ENCODE measurements at places on chromosomes 1 and 21.

- peak; percentile 68 for DNase-seq
These were observed 10.5 kb upstream of the SPEN start for GRCh38 chr1:15836772-15837669.

DNA sequence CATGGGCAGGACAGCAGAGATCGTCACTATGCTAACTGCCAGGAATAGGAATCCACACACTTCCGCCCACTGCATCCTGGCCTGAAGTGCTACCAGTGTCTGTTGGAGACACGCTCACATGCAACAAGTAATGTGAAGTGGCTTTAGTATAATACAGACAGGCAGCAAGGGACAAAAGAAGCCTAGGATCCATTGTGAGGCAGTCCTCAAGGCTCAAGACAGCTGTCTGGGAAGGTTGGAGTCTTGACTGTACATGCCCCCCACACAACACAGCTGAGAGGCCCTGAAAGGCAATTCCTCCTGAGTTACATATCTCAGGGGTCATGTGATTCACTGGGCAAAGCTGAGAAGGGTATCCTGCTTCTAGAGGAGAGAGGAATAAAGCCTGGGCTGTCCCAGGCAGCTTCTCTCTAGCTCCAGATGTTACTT is 39.9 kb upstream of the CD1D start:
- DNase-seq = no peak

DNA sequence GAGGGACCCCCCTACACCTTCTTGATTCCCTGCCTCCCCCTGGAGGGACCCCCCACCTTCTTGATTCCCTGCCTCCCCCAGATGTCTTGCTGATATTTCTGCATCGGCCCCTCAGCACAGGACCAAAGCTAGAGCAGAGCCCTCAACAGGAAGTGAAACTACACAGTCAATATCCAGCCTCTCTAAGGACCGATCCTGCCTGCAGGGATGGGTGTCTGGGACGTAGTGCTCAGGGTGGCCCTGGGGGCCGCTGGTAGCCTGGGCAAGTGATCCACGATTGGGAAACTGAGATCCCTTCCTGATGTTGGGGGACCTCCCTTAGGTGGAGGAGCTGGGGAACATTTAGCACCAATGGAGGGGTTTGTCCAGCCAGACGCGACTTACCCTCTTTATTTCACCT is 3.9 kb upstream of the LEFTY2 start:
- no peak for DNase-seq

GRCh38 chr1:246318036-246318359 is 189.1 kb downstream of the SMYD3 start:
- DNase-seq = no peak

GRCh38 chr1:212819726-212820125 is 27.7 kb downstream of the SPATA45 start:
- no peak for DNase-seq

GRCh38 chr21:21025742-21026141 is 27.5 kb downstream of the NCAM2 start:
- no peak for DNase-seq

- no peak for DNase-seq
These were observed 8.5 kb upstream of the CTRC start for GRCh38 chr1:15429701-15430149.

GRCh38 chr1:178579562-178579961 is 66.7 kb downstream of the TEX35 start:
- no peak for DNase-seq

GRCh38 chr1:244046907-244047611 is 4.0 kb upstream of the ZBTB18 start:
- peak; percentile 57 for DNase-seq

DNA sequence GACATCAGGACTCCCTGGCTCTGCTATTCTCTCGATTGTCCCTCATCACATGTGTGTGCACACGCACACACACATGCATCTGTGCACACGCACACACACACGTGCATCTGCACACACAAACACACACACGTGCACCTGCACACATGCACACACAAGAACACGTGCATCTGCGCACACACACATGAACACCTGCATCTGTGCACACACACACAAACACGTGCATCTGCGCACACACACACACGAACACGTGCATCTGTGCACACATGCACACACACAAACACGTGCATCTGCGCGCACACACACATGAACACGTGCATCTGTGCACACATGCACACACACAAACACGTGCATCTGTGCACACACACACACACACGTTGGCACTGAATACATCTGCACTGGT is 14.7 kb downstream of the S100A7A start:
- no peak for DNase-seq

DNA sequence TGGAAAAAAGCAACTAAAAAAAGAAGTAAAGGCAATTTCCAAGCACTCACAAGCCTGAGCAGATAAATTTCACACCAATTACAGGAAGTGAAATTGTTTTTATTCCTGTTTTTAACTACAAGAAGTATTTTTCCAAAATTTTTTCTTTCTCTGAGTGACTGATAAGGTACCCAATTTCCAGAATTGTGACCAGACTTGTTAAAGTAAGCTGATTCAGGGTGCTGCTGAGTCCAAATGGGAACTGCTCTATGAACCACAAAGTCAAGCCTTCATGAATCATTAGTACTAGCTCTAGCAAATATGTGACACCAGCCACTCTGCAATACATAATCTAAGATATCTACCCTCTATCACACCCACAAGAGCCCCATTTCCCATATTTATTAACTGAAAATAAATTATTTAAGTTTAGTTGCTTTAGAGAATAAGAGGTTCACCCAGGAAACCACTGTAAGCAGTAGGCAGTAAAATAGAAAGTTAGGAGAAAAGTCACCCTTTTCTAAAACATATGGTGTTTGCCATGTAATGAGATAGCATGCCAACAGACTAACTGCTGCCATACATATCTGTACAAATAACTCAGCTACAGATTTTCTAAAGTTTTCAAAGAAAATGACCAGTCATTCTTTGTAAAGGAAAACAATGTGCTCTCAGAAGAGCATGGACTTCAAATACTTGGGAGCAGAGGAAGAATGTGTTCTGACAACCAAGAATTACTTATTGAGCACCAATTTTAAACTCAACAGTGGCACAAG is 43.1 kb upstream of the TNFSF18 start:
- no peak for DNase-seq

DNA sequence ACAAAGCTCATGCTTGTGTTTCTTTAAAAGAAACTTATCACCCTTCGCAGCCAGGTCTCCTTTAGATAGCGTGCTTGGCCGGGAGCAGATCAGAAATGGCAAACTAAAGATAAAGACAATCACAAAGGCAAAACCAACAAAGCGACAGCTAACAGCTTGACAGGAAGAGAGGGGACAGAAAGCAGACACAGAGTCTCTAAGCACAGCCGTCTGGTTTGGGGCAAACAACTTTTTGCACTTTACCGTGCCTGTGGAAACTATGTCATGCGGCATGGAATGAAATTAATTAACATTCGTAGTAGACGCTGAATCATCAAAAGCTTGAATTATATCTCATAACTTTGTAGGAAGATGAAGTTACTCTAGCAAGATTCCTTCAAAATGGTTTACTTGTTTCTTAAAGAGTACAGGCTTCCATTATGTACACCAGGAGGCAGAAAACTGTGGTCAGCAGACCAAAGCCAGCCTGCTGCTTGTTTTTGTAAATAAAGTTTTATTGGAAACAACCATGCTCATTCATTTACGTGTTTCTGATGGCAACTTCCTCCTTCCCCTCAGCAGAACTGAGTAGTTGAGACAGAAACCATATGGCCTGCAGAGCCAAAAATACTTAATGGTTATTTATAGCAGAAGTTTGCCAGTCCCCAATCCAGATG is 183.2 kb downstream of the KIF26B start:
- no peak for DNase-seq

GRCh38 chr1:219523411-219523810 is 89.5 kb downstream of the ZC3H11B start:
- no peak for DNase-seq

DNA sequence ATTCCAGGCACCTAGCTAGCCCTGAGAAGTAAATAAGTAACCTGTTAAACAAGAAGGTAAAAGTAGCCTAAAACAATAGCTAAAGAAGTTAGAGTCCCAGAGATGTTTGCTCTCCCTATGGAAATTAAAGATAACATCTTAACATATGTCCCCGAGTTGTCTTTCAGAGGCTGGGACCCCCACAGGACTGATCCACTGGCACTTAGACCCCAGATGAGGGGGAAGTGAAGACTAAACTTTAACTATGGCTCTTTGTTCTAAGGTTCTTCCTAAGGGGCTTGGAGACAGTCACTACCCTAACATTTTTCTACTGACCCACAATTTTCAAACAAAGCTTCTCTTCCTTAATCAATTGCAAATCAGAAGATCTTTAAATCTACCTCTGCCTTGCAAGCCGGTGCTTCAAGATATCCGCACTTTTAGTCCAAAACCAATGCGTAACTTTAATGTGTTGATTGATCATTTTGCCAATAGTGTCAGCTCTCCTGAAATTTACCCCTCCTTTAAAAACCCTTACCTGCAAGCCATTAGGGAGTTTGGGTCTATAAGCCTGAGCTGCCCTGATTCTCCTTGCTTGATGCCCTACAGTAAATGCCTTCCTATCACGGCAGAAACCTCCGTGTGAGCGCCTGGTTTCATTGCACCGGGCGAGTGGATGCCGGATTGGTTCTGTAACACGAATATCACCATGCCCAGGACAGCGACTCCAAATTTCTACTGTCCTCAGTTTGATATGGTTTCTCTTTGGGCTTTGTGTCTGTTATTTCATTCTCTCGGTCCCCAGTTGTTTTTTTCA is 404.4 kb downstream of the SIPA1L2 start:
- no peak for DNase-seq

DNA sequence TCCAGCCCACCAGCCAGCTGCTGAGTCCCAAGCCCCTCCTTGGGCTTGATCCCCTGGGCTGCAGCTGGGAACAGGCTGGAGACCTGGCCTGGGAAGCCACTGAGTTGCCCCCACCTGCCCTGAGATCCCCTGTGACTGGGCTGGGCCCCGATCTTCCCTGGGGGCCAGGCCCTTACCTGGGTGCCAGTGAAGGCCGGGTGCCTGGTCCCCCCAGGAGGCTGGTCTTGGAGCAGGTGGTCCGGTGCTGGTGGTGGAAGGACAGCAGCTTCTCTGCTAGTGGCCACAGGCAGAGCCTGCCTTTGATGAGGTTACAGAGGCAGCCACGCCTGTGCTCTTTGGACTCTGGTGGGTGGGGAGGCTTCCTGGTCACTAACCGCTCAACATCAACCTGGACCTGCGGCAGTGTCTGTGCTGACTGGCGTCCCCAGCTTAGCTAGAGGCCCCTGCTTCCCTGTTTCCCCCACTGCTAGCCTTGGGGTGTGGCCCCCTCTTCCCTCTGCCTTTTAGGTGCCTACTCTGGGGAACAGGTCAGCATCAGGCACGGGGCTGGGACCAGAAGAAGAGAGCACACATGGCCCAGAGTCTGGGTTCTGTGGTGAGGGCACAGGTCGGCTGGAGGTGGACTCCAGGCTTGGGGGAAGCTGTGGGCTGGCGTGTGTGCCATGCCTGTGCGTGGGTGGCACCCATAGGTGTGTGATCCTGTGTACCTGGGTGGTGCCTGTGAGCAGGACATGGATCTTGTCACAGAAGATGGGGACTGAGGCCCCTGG is at the start of gene EPS8L3:
EPS8L3 (minus strand) TSS at position 278 of the 770 bp plus-strand sequence. CDS start 2,174 bp downstream, outside the sequence.
- DNase-seq = no peak

GRCh38 chr1:45490121-45490625 is 790 bp downstream of the TESK2 start:
- DNase-seq = no peak

DNA sequence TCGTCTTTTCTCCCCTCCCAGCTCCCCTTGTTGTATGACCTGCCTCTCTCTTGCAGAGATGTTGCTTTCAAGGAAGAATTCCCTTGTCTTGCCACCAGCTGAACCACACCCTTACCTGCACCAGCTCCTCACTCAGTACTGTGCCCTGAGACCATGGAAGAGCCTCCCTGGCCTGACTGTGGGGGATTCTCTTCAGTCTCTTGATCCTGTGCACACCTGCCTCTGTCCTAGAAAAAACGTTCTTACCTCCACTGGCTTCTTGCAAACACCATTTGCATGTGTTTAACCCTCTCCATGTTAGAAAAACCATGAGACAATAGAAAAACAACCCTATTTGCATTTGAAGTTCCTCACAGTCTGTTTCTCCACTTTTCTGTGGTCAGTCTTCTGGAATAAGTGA is 43.3 kb upstream of the FCRL4 start:
- no peak for DNase-seq

GRCh38 chr1:86811142-86811924 is 102.6 kb downstream of the SELENOF start:
- DNase-seq = no peak

GRCh38 chr1:30611741-30612309 is 111.6 kb downstream of the MATN1 start:
- DNase-seq = no peak

GRCh38 chr1:202286622-202287097 is 55.1 kb downstream of the UBE2T start:
- no peak for DNase-seq

DNA sequence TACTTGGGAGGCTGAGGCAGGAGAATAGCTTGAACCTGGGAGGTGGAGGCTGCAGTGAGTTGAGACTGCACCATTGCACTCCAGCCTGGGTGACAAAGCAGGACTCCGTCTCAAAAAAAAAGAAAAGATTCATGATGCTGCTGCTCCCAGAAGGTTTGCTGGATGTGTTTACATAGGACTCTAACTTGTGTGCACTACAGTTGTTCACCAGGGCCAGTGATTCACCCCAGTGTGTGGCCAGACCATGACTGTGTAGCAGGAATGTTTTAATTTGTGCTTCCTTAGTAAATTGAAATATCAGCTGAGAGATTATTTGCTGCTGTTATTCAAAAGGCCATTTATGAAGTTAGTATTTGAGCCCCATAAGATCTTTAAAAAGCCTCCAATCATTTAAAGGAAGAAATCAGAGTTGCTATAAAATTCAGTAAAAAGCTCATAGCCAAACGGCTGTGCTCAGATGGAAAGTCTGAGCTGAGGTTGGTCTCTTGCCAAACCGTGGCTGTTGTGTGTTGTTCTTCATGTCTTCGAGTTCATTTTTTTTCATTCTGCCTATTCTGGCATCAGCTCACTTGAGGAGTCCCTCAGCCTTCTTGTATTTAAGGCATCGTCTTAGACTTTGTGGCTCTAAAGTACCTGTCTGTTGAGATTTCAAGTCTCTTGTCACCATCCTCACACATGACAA is 18.1 kb upstream of the PGD start:
- no peak for DNase-seq

DNA sequence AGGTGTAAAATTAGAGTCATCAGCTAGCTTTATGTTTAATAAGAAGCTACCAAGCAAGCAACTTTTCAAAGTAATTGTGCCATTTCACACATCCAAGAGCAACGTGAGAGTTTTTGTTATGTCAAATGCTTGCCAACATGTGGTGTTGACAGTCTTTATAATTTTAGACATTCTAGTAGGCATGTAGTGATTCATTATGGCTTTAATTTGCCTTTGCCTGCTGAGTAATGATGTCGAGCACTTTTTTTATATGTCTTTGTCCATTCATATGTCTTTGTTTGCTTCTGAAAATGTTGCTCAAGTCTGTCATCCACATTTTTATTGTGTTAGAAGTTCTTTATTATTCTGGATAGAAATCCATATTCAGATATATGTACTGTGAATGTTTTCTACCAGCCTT is 21.4 kb upstream of the CHIT1 start:
- no peak for DNase-seq

DNA sequence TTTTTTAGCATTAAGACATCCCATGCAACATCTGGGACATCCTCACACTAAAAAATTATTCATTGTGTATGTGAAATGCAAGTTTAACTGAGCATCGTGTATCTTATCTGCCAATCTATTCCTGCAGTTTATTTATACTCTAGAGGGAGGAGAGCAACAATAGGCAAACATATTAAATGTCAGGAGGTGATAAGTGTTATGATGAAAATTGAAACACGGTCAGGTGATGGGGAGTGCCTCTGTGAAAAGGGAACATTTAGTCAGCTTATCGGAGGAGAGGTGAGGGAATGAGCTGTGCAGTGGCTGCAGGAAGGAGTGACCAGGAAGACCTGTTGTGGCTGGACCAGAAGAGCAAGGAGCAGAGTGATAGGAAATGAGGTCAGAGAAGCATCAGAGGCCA is 775 bp upstream of the EFCAB14 start:
- no peak for DNase-seq

Measured in CD4-positive, alpha-beta T cell treated with Interleukin-10 for 1 hour (primary cell).